Germinal center (tissue), 1 donor: ENCODE measurements at places on chromosomes 12 and 14.

GRCh38 chr12:91179315-91179714, 3.3 kb downstream of the DCN start:
- no peak for DNase-seq

DNA sequence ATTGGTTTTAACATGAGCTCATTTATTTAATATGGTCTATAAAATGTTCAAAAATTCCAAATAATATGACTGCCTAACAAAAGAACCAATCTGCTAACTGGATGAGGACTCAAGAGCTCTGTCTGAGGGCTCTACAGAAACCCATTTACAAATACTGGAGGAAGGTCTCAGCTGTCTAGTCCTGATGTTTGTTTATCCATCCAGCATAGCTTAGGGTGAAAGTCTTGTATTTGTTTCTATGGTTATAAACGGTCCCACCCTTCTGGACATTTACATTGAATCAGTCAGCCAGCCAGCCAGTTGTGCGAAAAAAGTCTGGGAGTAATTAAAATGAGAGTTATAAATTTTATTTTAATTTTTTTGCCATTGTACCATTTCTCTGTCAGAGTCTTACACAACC, 220.7 kb downstream of the BMP4 start:
- DNase-seq = no peak

DNA sequence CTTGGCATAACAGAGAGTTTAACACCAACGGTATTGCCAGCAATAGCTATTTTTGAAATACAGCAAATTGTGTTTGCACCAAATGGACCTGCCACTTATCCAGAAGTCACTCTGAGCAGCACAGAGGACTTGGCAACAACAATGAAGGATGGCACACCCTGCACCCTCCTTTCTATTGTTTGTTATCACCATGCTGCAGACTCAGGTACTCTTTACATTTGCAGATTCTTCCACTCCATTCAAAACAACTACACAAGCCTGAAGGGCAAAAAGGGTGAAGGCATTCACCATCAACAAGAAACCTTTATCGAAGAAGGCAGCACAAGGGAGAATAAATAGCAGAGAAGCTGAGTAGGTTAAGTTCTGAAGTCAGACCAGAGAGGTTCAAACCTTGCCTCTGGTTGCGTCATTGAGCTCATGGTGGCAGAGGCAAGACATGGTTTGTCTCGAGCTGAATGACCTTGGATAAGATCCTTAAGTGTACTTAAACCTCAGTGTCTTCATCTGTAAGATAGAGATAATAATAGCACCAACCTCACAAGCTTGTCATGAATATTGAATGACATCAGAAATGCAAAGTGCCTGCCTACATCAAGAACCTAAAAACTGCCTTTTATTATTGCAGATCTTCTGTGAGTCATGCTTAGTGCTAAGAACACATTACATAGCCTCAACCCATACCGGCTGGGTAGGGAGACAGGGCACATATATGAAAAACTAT, 1.4 kb upstream of the ACSM4 start:
- no peak for DNase-seq

GRCh38 chr14:71267007-71267513, 359.8 kb downstream of the PCNX1 start:
- no peak for DNase-seq

- DNase-seq = no peak
Observed at GRCh38 chr12:132686825-132687210, 324 bp downstream of the POLE start.

GRCh38 chr12:131101703-131102492, 148.2 kb downstream of the ADGRD1 start:
- no peak for DNase-seq
